ENCODE measurements at places on chromosomes 5 and 9.

GRCh38 chr9:90070931-90071660 is 466.3 kb downstream of the GADD45G start:
- no peak for DNase-seq

DNA sequence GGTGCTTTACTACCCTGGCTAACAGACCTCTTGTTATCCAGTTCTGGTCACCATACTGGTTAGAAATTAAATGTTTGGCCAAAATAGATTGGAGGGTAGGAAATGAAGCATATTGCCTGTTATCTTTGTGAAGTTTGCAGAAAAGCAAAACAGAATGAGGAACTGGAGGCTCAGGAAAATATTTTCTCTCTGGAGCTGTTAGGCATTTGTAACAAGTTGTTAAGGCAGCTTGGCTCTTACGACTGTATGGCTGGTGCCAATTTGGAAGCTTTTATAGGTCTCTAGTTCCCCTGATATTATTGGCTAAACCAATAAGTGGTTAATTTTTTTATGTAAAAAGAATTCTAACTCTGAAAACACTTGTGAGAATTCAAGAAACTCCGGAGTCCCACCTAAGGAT is 35.8 kb downstream of the CDH6 start:
- no peak for DNase-seq

DNA sequence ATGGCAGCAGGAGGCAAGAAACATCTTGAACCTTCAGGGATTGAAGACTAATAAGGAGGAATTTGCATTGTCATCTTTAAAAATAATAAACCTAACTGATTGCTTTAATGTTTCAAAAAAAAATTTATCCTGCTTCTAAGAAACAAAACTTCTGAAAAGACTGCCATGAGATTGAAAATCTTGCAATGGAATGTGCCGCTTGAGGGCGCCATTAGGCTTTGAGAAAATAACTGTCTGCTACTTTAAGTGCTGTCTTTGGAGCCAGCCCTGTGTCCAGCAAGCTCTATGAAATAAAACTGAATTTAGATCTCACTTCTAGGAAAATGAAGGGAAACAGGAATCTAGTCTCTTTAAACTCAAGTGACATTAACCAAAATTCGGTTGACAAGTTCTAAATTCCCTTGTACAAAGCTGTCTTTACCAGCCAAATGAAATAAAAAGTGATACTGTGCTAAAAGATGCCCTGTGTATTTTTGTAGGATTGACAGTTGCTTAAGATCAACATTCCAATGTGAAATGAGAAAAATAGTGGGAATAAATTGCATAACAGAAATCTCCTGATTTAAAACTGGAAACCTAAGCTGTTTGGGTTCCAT is 79.4 kb downstream of the ESM1 start:
- peak; percentile 40 for DNase-seq

GRCh38 chr5:136028782-136029742 is at the start of gene TGFBI:
Gene TGFBI (plus strand): TSS chr5:136028988. CDS start chr5:136029056, 68 bp downstream.
- no peak for DNase-seq

DNA sequence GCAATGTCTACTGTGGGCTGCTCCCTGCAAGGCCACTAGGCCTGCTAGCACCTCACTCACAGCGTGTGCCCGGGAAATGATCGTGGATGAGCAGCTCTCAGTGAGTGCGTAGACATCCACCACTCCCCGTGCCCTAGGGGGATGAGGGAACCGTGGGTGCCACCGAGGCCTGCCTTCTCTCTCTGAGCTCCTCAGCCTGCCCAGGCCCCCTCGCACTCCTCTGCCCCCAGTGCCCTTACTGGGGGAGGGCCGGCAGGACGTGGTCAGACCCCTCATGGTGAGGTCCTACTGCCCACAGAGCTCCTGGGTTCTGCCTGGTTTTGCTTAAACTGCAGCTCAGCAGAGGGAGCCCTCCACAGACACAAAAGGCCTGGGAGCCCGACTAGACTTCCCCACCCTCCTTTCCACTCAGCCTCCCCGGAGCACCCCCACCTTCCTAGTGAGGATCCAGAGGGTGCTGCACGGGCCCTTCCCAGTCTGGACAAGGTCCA is 220.0 kb downstream of the CACNA1B start:
- DNase-seq: no peak

DNA sequence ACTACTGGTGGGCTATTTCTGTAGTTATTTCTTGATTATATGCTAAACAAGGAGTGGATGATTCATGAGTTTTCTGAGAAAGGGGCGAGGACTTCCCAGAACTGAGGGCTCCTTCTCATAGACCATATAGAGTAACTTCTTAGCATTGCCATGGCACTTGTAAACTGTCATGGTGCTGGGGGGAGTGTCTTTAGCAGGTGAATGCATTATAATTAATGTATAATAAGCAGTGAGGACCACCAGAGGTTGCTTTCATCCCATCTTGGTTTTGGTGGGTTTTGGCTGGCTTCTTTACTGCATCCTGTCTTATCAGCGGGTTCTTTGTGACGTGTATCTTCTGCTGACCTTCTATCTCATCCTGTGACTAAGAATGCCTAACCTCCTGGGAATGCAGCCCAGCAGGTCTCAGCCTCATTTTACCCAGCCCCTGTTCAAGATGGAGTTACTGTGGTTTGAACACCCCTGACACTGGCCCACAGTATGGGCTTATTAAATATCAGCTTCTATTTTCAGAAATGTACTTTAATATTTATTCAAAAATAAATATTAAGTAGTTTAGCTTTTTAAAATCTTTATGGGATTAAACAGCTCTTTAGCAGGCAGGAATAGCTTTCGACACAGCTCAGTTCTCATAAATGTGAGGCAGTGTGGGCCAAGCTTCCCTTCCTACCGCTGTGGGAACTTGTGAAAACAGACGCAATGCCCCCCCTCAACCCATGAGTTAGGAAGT is 44.4 kb downstream of the GALNT12 start:
- DNase-seq: no peak

DNA sequence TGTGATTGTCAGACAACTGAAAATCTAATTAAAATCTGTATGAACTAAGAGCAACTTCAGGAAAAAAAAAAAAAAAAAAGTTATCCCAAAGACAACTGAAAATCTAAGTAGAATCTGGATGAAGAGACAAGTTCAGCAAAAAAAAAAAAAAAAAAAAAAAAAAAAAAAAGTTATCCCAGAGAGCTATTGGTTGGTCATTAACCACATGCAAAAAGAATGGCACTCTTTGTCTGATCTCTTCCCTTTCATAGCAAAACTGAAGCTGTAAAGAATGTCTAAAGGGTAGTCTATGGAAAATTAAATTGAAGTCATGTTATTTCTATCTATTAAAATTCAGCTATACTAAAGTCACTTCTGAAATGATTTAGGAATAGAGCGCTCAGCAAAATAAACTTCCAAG is 32.9 kb downstream of the STRBP start:
- DNase-seq: no peak

Data from stimulated activated CD8-positive, alpha-beta memory T cell treated with anti-CD3 and anti-CD28 coated beads, Interleukin-2, amount 100 ng/mL, for 1 hour (primary cell).